ENCODE measurements at places on chromosomes 1 and 21. TPM values are rescaled to one million over a fixed set of nuclear protein-coding genes. Genes with fewer than 3 reads are reported as not detected.

- no peak for DNase-seq
These were observed 16.3 kb downstream of the DPYD start for GRCh38 chr1:97904534-97904933.

DNA sequence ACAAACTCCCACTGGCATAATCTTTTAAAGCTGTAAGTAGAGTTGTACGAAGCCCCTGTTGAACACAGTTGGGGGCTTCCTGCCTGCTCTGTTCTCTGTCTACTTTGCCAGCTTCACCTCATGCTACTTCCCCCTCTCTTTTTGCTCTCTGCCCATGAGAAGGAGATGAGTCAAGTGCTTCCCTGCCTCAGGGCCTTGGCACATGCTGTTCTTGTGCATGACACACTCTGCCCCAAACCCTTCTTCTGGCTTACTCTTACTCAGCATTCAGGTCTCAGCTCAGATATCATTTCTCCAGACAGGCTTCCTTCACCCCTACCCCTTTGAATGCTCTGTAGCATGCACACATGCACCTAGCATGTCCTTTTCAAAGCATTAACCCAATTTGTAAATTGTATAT lies 208.8 kb downstream of the FOXD2 start:
- DNase-seq: no peak

TFF2 gene
- polyA plus RNA-seq: not detected

DNA sequence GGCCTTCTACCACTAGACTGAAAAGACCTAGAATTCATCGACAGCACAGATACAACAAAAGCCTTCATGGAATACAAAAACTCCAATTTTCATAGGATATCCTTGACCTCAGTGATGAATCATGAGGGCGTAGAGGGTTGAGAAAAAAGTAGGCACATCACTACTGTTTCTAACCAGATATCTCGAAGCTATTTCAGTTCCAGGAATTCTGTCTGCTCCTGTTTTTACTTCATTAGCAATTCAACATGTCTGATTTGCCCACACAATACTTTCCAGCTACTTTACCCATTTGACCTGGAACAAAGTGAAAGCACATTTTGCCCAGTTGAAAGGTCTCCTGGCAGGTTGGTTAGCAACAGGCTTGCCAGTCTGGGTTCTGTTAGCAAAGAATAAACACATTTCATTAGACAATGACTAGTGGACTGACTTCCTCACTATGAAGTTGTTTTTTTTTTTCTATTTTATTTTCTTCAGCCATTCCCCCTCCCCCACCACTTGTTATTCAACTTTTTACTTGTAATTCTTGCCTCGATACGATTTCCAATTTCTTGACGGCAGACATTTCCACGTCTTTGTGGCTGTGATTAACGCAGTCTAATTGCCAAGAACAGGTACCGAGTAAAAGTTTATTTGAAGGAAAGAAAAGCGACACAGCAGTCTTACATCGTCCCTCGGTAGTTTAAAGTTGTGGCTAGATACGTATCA lies 4.0 kb upstream of the ZBTB18 start:
- DNase-seq: no peak

DNA sequence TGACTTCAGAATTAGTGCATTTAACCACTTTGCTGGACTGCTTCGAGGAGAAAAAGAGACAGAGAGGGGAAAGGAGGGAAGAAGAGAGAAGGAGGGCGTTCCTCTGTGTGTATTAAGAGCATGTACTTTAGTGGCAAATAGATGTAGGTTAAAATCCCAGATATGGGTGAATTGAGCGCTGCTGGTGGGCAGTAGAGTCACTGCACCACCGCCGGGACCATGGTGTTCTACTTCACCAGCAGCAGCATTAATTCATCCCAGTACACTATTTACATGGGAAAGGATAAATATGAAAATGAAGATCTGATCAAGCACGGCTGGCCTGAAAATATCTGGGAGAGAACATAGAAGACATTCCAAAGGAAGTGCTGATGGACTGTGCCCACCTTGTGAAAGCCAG lies 20.9 kb upstream of the PPIE start:
- DNase-seq: no peak

GRCh38 chr21:42733874-42734273 lies 80.5 kb downstream of the PDE9A start:
- DNase-seq: no peak

TFF1 gene
- polyA plus RNA-seq: not detected

- DNase-seq: no peak
These were observed 103.6 kb downstream of the SPAG17 start for GRCh38 chr1:118081387-118081786.

DNA sequence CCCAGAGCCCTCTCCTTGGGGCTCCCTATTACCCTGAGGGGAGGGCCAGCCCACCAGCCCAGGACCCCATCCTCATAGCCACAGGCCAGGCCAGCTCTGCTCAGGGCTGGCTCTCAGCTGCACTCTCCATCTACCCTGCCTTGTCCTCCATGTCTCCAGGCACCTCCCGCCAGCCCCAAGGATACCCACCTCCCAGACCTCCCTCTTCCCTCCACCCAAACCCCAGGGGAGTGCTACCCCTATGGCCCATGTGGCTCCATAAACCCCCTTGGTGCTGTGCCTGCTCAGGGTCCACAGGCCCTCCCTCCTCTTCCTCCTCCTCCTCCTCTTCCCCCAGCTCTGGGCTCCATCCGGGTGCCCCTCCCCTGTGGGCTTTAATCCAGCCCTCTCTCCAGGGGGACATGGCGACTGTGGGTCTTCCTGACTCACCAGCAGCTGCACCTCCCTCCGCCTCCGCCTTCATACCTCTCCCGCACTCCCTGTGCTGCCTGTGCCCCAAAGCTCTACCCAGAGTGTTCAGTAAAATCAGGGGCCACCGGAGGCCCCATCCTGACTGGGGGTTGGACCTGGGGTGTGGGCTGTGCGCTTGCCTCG lies 9.1 kb downstream of the YBEY start:
- DNase-seq: no peak

DNA sequence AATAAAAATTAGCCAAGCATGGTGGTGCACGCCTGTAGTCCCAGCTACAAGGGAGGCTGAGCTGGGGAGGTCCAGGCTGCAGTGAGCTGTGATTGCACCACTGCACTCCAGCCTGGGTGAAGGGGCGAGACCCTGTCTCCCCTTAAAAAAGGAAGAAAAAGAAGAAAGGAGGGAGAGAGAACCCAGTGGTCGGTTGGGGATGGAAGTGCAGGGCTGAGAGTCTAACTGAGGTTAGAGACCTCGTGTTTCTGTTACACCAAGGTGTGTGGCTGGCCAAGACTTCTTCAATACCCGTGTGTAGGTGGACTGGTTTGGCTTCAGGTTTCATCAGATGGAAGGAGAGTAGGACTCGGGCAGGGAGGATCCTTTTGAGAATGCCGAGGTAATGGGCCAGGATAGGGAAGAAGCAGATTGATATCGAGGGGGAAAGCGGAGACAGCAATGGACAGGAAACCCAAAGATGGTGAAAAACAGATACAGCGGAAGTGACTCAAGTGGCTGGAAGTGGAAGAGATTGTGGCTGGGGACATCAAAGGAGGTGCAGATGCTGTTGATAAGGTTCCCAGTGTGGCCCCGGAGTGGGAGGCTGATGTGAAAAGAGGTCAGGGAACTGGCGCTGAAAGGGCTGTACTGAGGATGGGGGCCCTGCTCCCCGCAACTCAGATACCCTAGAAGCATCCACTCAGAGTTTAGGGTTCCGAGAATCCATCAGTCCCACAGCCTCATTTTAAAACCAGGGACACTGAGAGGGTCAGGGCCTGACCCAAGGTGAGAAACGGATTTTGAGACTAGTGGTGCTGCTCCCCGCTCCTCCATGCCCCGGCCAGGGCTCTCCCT lies 681 bp upstream of the UBXN10 start:
- no peak for DNase-seq

DNA sequence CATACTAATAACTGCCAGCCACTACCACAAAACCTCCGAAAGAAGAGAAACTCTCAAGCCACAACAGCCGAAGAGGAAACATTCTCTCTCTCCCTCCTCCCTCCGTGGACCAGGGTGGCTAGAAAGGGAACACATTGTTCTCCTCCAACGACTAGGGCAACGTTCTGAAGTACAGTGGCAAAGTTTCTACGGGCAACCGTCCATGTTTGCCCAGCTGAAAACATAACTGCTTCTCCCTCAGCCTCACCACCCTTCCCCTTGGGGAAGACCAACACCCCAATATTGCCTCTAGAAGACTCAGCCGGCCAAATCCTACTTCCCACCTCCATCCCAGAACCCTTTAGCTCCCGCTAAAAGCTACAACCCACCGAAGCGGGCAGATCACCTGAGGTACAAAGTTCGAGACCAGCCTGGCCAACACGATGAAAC lies 2.0 kb downstream of the GLUL start:
- DNase-seq: no peak

DNA sequence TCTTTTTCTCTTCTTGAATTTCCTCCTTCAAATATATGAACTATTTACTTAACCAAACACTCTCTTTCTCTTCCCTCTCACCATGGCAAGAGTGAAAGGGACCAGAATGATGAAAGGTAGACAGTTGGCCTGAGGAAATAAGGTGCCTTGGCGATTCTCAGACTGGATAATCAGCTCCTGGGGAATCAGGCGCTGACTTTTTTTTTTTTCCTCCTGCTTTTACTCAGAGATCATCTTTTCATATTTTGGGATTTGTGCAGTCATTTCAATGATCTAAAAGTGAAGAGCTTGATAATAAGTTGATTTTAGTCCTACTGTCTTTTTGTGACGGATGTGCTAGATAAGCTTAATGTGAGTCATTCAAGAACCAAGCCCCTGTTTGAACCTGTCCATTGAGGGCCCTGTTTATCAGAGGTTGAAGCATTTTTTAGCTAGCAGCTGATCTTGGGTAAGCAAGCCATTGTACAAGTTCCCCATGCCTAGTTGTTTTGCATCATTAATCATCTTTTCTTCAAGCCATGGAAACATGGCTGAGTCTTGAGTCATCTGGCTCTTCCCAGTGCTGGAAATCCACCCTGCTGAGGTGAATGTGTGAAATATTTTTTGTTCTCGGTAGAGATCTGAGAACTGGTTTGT lies 40.8 kb downstream of the ITSN1 start:
- DNase-seq: no peak

PTAFR gene
- 2.4 TPM for polyA plus RNA-seq

- no peak for DNase-seq
These were observed 143.6 kb downstream of the SPATA46 start for GRCh38 chr1:162233066-162233465.

CSF3R gene
- polyA plus RNA-seq: 1.4 TPM

DNA sequence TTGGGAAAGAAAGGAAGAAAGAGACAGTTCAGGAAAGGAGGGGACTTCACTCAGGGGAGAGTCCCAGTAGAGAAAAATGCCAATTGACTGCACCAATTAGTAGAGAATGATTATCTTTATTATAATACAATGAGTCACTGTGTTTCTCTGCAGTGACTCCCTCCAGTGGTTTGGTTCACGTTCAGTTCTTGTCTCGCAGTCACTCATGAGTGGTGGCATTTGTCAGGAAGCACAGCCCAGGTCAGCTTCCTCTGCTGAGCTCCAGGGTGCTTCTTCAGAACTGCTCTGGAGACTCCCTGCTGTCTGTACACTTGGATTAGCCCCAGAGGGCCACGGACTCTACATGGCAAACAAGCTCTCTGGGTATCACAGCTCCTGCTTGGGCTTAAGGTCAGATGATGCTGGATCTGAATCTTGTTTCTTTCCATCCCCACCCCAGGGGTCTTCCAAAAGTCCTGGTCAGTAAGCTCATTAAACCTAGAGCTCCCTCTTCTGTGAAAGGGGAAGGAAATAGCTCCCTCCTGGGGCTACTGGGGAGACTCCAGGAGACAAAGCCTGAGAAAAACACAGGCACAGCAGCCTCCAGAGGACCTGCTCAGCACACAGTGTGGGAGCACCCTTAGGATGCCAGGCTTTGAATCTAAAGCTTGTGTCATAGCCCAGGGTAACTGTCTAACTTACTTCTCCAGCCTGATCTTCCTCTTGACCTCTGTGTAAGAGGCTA lies 619.0 kb downstream of the AJAP1 start:
- DNase-seq: no peak

NPL gene
- polyA plus RNA-seq: 69.4 TPM

GRCh38 chr1:204450461-204451257 lies 39.0 kb upstream of the PPP1R15B start:
- DNase-seq: no peak

DNA sequence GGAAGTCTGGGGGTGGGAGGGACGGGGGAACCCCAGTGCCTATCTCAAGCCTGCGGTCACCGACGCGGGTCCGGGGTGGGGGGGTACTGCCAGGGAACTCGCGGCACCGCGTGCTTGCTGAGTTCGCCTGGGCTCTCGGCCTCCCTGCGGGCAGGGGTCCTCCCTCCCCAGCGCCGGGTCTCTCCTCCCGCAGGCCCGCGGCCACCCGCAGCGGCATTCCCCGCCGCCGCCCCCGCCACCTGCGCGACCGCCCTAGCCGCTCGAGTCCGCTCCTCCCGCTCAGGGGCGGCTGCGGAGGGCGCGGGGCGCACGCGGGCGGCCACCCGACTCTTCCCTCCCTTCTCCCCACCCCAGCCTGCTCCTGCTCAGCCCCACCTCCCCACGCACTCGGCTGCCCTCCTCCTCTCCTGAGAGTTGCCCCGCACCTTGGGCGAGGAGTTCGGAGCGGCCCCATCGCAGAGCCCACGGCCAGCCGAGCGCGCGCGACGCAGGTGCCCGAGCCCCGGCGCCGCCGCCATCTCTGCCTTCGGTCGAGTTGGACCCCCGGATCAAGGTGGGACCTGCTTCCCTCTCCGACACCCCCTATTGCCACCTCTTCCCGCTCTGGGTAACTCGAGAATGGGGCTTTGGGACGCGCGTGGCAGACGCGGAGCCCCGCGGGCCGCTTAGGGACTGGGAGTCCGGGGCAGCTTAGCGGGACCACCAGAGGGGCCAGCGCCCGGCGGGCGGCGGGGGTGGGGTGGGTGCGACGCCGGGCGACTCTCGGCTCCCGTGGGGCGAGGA lies 105.0 kb downstream of the LEPR start:
- DNase-seq: peak; percentile 64

ADCY10 gene
- polyA plus RNA-seq: 0.28 TPM

SLAMF9 gene
- not detected for polyA plus RNA-seq

BROX gene
- polyA plus RNA-seq: 18.0 TPM

DNA sequence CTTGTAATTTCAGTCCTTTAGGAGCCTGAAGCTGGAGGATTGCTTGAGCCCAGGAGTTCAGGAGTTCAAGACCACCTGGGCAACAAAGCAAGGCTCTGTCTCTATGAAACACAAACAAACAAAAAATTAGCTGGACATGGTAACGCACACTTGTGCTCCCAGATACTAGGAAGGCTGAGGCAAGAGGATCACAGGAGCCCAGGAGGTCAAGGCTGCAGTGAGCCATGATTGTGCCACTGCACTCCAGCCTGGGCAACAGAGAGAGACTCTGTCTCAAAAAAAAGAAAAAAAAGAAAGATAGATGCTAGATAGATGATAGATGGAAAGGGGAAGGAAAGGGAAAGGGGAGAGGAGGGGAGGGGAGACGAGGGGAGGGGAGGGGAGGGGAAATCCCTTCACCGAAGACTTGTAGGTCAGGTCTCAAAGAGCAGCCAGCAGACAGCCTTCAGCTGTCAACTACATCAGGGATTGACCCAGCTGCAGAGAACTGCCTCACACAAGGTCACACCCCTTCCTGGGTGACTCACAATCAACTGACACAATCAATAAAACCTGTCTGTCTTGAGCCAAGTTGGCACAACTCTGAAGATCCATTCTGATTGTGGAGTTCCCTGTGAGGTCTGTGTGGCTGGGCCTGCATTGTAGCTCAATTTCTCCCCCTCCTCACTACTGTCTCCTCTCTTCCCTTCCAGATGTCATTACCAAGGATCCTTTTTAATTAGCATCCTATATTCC lies 200.6 kb downstream of the RGS7 start:
- DNase-seq: no peak

GRCh38 chr1:231885209-231885854 lies 258.7 kb downstream of the DISC1 start:
- no peak for DNase-seq

- no peak for DNase-seq
These were observed 17.5 kb downstream of the ZBTB18 start for GRCh38 chr1:244068567-244068966.

RNF207 gene
- polyA plus RNA-seq: 7.7 TPM

GRCh38 chr1:162117039-162117774 lies 47.7 kb downstream of the NOS1AP start:
- DNase-seq: no peak
